ENCODE measurements at places on chromosomes 12 and 14. TPM values are rescaled to one million over a fixed set of nuclear protein-coding genes. Genes with fewer than 3 reads are reported as not detected.

The PCED1B gene
- 0.22 TPM for total RNA-seq

The LMNTD1 gene
- 0.18 TPM for total RNA-seq

The DAO gene
- total RNA-seq: 0.09 TPM

DNA sequence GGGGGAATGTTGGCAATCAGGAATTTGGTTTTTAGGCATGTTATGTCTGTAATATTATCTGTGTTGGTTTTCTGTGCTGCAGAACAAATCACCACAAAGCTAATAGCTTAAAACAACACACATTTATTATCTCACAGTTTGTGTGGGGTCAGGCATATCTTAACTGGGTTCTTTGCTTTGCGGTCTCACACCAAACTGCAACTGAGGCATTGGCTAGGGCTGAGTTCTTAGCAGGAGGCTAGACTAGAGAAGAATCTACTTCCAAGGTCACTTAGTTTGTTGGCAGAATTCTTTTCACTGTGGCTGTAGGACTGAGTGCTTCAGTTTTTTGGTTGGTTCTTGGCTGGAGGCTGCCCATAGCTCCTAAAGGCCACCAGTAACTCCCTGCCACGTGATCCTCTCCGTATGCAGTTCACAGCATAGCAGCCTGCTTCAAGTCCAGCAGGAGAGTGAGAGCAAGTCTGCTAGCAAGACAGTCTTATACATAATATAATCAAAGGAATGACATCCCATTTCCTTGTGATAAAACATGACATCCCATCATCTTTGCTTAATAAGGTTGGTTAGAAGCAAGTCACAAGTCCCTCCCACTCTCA, 21.6 kb downstream of the ATF1 start:
- DNase-seq: no peak

DNA sequence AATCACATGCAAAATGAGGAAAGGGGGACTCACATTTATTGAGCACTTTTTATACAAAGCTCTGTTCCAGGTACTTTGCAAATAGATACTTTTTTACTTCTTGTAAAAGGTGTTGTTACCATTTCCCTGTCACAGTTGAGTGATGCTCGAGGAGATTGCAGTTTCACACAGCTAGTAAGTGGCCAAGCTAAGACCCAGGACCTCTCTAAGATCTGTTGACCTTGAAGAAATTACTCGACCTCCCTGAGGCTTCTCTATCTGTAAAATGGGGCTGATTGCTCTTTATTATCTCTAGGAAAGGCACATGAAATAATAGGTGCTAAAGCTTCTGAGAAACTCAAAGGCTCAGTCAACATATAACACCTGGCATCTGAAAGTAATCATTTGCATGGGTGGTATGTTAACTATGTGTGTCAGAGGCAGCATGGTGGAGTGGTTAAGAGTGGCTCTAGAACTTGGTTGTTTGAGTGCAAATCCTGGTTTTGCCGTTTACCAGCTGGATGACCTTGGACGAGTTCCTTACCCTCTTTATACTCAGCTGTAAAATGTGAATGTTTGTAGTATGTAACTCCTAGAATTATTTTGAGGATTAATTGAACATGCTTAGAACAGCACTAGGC, 41.5 kb downstream of the IFT81 start:
- DNase-seq: no peak

- DNase-seq: no peak
These were observed 51.3 kb upstream of the NPFF start for GRCh38 chr12:53558631-53559030.

GRCh38 chr14:54774824-54775223, 127.8 kb downstream of the GCH1 start:
- no peak for DNase-seq

GRCh38 chr14:34012978-34013720, 62.3 kb upstream of the EGLN3 start:
- peak; percentile 74 for DNase-seq

DNA sequence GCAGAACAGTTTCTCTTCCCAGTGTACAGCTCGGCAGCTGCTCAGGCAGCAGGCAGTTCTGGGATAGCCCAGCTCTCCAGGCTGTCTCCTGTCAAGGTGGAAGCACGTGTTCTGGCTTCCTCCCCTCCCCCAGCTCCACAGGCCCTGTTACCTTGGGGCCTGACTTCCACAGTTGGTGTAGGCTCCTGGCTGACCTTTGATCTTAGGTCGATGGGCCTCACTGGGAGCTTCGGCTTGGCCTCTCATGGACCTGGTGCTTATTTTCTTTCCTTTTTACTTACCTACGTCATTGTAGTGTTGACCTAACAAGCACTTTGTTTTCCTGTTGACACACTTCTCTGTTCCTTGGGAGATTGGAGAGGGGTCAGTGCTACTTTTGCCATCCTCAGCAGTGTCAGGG, 17.0 kb downstream of the DLST start:
- no peak for DNase-seq

DNA sequence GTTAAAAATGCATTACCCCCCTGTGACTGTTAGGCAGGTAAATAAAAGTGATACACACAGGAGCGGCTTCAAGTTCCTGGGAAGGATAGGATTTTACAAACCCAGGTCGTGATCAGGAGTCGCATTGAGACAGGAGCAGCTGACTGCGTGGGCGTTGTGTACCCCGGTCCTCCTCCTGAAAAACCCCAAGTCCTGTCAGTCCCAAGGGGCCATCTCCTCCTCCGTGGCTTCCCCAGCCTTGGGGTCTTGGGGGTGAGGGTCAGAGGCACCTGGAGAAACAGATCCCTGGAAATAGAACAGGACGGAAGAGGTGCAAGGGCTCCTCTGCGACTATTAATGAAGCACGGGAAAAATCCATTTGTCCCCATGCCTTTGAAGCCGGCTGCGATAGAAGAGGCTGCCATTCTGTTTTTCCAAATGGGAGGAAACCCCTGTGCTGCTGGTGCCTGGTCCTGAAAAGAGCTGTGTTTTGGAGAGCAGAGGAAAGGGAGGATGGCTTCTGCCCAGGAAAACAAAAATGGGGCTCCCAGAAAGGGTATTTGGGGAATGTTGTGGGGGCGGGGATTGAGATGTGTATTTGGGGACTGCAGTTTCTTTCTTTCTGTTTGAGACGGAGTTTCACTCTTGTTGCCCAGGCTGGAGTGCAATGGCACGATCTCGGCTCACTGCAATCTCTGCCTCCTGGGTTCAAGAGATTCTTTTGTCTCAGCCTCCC, 143.1 kb downstream of the ZNF664 start:
- no peak for DNase-seq

GRCh38 chr12:123761841-123762714, at the start of gene DNAH10:
TSS of gene DNAH10 (plus strand) at chr12:123762301. CDS start at chr12:123762337, 36 bp downstream.
- peak; percentile 41 for DNase-seq

DNA sequence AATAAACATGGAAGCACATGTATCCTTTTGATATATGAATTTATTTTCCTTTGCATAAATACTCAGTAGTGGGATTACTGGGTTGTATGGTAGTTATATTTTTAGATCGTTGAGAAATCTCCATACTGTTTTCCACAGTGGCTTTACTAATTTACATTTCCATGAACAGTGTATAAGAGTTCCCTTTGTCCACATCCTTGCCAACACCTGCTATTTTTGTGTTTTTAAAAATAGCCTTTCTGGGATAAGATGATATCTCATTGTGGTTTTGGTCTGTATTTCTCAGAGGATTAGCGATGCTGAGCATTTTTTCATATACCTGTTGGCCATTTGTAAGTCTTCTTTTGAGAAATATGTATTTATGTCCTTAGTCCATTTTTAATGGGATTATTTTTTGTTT, 329.2 kb upstream of the KITLG start:
- no peak for DNase-seq

The CISTR gene
- not detected for total RNA-seq

DNA sequence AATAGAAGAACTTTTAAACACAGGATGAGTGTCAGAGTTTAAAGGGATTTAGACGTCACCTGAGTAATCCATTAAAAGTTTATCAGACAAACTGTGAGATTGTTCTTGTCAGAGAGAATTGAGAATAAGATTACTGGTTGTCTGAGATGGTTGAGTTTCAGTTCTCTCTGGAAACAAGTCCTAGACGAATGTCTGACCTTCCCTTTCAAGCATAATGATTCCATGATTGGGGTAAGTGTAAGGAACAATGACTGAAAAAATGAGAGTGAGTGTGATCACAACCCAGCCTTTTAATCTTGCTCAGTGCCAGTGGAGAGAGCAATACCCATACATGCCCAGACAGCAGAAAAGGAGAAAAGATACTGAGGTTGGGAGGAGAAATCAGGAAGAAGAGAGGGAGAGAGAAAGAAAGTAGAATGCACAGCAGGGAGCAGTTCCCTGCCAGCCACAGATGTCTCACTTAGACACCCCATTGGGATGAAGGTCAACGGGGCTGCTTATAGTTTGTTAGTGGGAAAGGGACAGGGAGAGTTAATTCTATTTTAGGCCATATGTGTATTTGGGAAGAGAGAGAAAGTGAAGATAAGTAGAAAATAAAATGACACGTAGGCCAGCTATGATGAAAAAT, 4.3 kb downstream of the GRIP1 start:
- no peak for DNase-seq

The P2RX2 gene
- not detected for total RNA-seq

DNA sequence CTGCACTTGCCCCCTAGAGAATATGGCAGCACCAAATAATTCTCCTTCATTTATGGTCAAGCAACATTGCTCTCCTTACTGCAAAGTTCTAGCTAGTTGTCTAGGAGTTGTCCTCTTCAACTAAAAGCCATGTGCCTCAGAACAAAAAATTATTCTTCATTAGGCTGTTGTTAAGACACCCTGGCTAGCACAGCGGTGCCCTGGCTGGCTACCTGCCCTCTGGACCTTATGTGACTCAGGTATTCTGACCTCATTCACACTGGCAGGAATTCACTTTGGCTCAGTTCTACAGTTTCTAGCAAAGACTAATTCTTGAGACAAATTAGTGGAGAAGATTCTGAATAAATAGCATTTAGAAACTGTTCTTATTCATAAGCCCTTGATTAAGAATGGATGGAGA, 224.4 kb upstream of the KRR1 start:
- no peak for DNase-seq

DNA sequence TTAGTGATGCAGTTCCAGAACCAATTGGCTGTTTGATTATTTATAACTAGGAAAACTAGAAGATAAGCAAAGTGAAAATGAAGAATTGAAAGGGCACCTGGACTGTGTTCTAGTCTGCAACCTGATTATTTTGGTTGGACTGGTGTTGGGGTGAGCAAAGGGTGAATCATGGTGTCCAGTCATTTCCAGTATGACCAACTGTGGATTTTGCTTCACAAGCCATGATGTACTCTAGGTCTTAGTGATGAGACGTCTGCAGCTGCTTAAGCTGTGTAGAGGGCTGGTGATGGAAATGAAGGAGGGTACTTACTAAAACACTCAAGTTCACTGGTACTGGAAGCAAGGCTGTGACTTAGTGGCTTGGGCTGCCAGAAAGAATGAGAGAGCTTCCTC, 193.2 kb upstream of the FRMD6 start:
- DNase-seq: no peak

The EEF1AKMT3 gene
- 3.9 TPM for total RNA-seq

DNA sequence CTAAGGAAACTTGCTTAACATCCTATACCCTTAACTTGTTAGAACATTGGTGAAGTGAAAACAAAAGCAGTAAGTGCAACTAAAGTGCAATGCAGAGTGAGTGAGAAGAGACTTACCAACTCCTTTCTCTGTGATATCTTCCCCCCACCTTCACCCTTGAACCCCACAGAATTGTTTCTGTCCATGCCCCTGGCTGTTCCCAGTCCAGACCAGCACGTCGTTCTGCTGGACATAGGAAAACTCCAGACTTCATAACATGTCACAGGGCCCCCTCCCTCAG, 91.9 kb downstream of the DAD1 start:
- no peak for DNase-seq

The OR6C2 gene
- total RNA-seq: not detected

The BICDL1 gene
- 1.3 TPM for total RNA-seq

The LGMN gene
- 91.9 TPM for total RNA-seq

GRCh38 chr12:22525426-22525825, 18.9 kb downstream of the C2CD5 start:
- DNase-seq: no peak

The LRRC10 gene
- total RNA-seq: not detected

GRCh38 chr12:19285793-19286448, 153.4 kb upstream of the AEBP2 start:
- DNase-seq: no peak

The CD27 gene
- 0.27 TPM for total RNA-seq

- peak; percentile 78 for DNase-seq
These were observed 16.0 kb upstream of the ENDOU start for GRCh38 chr12:47741340-47741703.

The AMHR2 gene
- total RNA-seq: not detected
